ENCODE measurements at places on chromosomes 1 and 21. TPM values are rescaled to one million over a fixed set of nuclear protein-coding genes. Genes with fewer than 3 reads are reported as not detected.

Gene SMIM11
- 1.7 TPM for total RNA-seq

Gene PPFIA4
- 1.1 TPM for total RNA-seq

Gene PRELP
- total RNA-seq: not detected

Gene NID1
- not detected for total RNA-seq

Gene CDC20
- 0.92 TPM for total RNA-seq

Gene C1orf53
- total RNA-seq: not detected

Gene RBM8A
- total RNA-seq: 187 TPM

Data from CD8-positive, alpha-beta T cell (primary cell).